Purkinje cell (primary cell): ENCODE measurements at places on chromosomes 12 and 14. TPM values are rescaled to one million over a fixed set of nuclear protein-coding genes. Genes with fewer than 3 reads are reported as not detected.

The OASL gene
- polyA plus RNA-seq = 0.22 TPM in 1 of 2 replicates, not detected in the other

The ERBB3 gene
- 0.07 and 0.63 TPM in 2 replicates for polyA plus RNA-seq

The KLHL33 gene
- polyA plus RNA-seq = 0.08 and 0.16 TPM in 2 replicates

The KLRC3 gene
- polyA plus RNA-seq = 0.95 TPM in 1 of 2 replicates, not detected in the other

The OR4K1 gene
- polyA plus RNA-seq = not detected in 2 replicates

The SLC38A4 gene
- polyA plus RNA-seq = not detected in 2 replicates

The FAM181A gene
- polyA plus RNA-seq = not detected in 2 replicates

The TMEM119 gene
- not detected in 2 replicates for polyA plus RNA-seq

The KCNA1 gene
- polyA plus RNA-seq = 2.3 and 35.2 TPM in 2 replicates

The CCDC38 gene
- not detected in 2 replicates for polyA plus RNA-seq

The RHOJ gene
- 2.0 and 7.8 TPM in 2 replicates for polyA plus RNA-seq

The RNU6-8 gene
- not detected in 2 replicates for polyA plus RNA-seq

The ADGRD1 gene
- polyA plus RNA-seq = 12.0 and 15.4 TPM in 2 replicates

The HRK gene
- polyA plus RNA-seq = 0.53 and 0.60 TPM in 2 replicates

The PXMP2 gene
- polyA plus RNA-seq = 0.85 and 5.0 TPM in 2 replicates

The SCN8A gene
- 30.8 and 40.5 TPM in 2 replicates for polyA plus RNA-seq

The OGFOD2 gene
- 2.8 and 4.8 TPM in 2 replicates for polyA plus RNA-seq
